Inflammatory macrophage treated with lipopolysaccharide for 1 hour (primary cell): ENCODE measurements at places on chromosomes 1 and 21.
A peak's percentile ranks its signal among the peaks of the same experiment; 100 is the strongest.

- DNase-seq = no peak
Measured at GRCh38 chr1:35505911-35506798, 51.0 kb downstream of the KIAA0319L start.

- no peak for DNase-seq
Measured at GRCh38 chr1:165659581-165659895, 28.5 kb downstream of the MGST3 start.

GRCh38 chr1:222546548-222547259 lies 1.2 kb downstream of the HHIPL2 start:
- DNase-seq = no peak

DNA sequence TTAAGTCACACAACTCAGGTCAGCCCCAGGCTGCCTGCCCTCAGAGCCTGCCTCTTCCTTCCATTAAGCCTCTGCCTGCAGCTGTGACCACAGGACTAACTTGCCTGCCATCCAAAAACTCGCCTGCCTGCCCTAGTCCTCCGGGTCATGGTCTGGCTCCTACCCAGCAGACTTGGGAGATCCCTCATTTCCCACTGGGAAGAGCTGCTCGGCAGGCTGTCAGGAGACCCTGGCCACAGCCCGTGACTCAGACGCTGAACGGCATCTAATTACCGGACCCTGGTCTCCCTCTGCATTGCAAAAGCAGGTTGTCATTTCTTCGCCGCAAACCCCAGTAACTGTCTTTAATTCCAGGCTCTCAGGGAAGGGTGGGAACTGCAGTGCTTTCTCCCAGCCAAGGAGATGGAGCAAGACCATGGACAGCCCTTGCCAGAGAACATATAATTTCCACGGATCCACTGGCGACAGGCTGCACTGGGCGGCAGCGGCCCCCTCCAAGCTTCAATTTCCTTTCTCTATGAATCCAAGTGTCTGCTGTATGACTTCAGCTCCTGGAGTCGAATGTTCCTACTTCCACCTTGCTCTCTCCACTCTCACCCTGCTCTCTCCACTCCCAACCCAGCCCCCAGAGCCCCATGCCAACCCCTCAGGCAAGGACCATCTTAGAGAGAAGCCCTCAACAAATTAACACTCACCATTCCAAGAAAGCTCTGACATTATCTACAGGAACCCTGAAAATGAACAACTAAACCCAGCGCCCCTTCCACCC lies 20.4 kb downstream of the OLFML2B start:
- no peak for DNase-seq

DNA sequence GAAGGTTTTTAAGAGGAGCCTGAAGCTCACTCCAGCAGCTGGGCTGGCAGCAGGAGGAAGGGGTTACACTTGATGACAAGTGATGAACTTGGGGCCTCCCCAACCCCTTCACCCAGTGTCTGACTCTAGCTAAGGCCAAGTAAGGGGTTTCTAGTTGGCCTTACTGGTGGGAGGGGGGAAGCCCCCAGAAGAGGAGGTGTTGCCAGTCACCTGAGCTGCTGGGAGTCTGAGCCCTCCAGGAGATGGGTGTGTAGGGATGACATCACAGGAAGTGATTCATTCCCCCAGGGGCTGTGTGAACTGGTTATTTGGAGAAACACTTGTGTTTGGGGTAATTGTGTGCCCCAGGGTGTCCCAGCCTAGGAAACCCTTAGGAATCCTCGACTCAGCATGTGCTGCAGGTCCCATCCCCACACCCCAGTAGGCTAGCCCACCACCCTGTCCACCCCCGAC lies 3.1 kb downstream of the PADI1 start:
- peak; percentile 42 for DNase-seq

GRCh38 chr1:242651817-242652216 lies 127.3 kb upstream of the PLD5 start:
- DNase-seq = no peak

- DNase-seq = no peak
Measured at GRCh38 chr1:167197692-167198091, 23.0 kb upstream of the POU2F1 start.
